ENCODE measurements at places on chromosomes 11 and 22.

- no peak for DNase-seq
Measured at GRCh38 chr11:72208281-72208680, 8.3 kb upstream of the FOLR2 start.

- no peak for DNase-seq
Measured at GRCh38 chr11:120392314-120392713, 56.1 kb downstream of the ARHGEF12 start.

- DNase-seq: no peak
Measured at GRCh38 chr22:44890416-44891292, 119.2 kb downstream of the PHF21B start.

- DNase-seq: no peak
Measured at GRCh38 chr11:9249252-9249651, 15.9 kb downstream of the DENND5A start.

DNA sequence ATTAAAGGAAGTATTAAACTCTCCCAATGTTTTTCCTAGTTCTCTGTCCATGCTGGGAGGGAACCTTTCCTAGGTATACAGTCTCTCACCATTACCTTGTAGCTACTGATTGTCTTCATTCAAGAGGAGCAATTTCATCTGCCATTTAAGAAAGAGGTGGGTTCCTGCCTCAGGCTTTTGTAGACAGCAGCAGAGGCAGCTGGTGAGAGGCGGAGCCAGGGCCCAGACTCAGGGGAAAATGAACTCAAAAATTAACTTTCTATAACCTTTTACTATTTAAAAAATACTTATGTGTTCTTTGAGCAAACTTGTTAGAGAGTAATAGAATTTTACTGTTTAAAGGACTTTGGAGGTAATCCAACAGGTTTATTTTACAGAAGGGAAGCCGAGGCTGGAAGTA is 133.0 kb downstream of the SNX19 start:
- no peak for DNase-seq

DNA sequence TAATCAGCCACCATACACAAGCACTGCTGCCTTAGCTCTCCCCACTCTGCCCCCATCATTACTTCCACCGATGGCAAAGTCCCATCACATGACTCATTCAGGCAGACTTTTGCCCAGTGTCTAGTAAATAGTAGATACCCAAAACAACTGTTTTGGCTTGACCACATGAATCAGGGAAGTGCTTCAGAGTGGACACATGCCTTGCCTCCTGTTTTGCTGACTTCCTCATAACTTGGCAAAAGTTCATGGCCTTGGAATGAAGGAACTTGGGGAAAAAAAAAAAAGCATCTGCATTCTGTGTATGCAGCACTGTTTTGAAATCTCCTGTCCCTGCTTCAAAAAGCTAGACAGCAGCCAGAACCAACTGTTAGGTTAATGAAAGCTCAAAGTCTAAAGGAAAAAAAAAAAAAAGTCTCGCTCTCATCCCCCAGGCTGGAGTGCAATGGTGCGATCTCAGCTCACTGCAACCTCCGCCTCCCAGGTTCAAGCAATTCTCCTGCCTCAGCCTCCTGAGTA is 335.3 kb downstream of the FAM181B start:
- DNase-seq: no peak

DNA sequence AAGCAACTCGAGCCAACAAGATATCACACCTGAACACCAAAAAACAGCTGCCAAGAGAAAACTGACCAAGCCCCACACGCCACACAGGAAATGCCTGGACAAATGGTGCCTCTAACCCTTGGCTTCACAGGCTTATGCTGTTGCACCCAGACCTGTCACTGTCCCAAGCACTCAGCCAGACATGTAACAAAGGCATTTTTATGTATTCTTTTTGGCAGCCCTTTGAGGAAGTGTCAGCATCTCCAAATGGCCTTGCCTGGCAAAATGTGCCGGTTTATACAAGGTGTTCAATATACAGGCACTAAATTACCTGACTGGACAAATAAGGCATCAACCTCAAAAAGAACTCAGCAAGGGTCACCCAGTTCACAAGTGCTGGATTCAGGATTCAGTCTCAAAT is 6.1 kb downstream of the HDHD5 start:
- DNase-seq: no peak
